ENCODE measurements at places on chromosomes 12 and 14. TPM values are rescaled to one million over a fixed set of nuclear protein-coding genes. Genes with fewer than 3 reads are reported as not detected.
A peak's percentile ranks its signal among the peaks of the same experiment; 100 is the strongest.

- H3K27me3 ChIP-seq = no peaks in the 10 kb centered on the region
- no peak overlapping the region for H3K4me3 ChIP-seq
- H3K4me1 ChIP-seq = no peaks in the 10 kb centered on the region
These were observed 85.7 kb downstream of the CIT start for GRCh38 chr12:119791453-119791852.

DNA sequence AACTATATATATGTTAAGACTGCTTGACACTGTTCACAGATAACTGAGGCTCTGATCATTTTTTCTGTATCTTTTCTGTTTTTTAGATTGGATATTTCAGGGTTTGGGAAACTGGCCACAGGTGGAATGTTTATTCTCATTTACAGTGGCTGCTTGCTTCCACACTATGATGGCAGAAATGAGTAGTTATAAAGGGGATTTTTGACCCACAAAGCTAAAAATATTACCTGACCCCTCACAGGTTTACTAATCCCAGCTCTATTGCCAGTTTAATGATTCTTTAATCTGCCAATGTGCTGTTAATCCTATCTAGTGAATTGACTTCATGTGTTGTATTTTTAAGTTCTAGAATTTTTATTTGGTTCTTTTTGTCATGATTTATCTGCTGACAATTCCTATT is 29.6 kb downstream of the ACADS start:
- DNase-seq = no peak
- no peak overlapping the region for H3K27ac ChIP-seq
- H3K4me3 ChIP-seq = no peak overlapping the region
- peaks cover 12% of the 10 kb centered on the region for H3K36me3 ChIP-seq

DNA sequence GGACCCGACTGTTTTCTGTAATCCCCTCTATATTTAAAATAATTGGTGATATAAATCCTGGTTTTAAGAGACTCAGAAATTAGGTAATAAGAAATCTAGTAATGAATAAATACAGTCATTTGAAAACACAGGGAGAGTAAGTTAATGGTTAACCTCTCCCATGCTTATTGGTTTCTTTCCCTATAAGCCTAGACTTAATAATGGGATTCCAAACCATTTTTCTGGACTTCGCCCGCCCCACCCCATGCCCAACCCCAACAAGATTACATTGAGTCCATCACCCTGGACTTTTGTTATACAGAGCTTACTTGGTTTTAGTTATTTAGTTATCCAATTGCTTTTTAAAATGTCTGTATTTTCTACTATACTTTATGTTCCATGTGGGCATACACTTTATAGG is 98.7 kb downstream of the WIF1 start:
- no peak overlapping the region for H3K4me3 ChIP-seq
- peaks cover 2% of the 10 kb centered on the region for H3K36me3 ChIP-seq
- H3K4me1 ChIP-seq = peaks cover 16% of the 10 kb centered on the region
- H3K27me3 ChIP-seq = peaks cover 27% of the 10 kb centered on the region

GRCh38 chr12:29797565-29798355 is 14.0 kb upstream of the TMTC1 start:
- H3K36me3 ChIP-seq = peaks cover 3% of the 10 kb centered on the region
- peaks cover 25% of the 10 kb centered on the region for H3K4me1 ChIP-seq
- DNase-seq = no peak
- no peak overlapping the region for H3K27ac ChIP-seq
- no peaks in the 10 kb centered on the region for H3K27me3 ChIP-seq

DNA sequence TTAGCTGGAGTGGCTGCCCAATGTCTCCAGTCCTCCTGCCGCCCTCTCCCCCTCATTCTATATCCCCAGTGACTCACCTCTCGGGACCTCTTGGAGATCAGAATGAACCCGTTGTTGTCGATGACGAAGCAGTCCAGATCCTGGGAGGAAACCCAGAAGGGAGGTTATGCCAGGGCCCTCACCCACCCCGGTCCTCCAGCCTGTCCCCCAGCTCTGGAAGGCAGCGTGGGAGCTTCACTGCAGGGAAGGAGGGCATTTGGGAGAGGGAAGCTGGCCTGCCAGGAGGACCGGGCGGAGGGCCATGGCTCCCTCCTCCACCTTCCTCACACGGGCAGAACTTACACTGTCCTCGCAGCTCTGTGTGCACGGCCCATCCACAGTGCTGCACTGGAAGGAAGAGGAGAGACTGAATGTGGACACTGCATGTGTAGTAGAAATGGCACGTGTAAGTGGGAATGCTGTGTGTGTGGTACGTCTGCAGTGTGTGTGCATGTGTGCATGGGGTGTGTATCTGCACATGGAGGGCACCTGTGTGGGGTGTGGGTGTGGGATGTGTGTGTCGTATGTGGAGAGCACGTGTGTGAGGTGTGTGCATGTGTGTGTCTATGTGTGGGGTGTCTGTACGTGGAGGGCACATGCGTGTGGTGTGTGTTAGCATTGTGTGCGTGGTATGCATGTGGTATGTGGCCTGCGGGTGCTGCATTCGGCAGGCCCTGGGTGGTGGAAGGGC is 10.0 kb upstream of the LRTM2 start:
- H3K4me3 ChIP-seq = no peak overlapping the region
- no peaks in the 10 kb centered on the region for H3K36me3 ChIP-seq
- no peaks in the 10 kb centered on the region for H3K4me1 ChIP-seq
- peaks cover 12% of the 10 kb centered on the region for H3K27me3 ChIP-seq
- H3K27ac ChIP-seq = no peak overlapping the region

- H3K27ac ChIP-seq = no peak overlapping the region
- no peaks in the 10 kb centered on the region for H3K4me1 ChIP-seq
- H3K4me3 ChIP-seq = no peak overlapping the region
- peaks cover 6% of the 10 kb centered on the region for H3K36me3 ChIP-seq
These were observed 19.3 kb upstream of the M6PR start for GRCh38 chr12:8968761-8969160.

- H3K27ac ChIP-seq = no peak overlapping the region
- peaks cover 34% of the 10 kb centered on the region for H3K27me3 ChIP-seq
- H3K4me3 ChIP-seq = peak overlapping the region; percentile 56
- no peaks in the 10 kb centered on the region for H3K36me3 ChIP-seq
These were observed 5.5 kb downstream of the BCL11B start for GRCh38 chr14:99266181-99267178.

DNA sequence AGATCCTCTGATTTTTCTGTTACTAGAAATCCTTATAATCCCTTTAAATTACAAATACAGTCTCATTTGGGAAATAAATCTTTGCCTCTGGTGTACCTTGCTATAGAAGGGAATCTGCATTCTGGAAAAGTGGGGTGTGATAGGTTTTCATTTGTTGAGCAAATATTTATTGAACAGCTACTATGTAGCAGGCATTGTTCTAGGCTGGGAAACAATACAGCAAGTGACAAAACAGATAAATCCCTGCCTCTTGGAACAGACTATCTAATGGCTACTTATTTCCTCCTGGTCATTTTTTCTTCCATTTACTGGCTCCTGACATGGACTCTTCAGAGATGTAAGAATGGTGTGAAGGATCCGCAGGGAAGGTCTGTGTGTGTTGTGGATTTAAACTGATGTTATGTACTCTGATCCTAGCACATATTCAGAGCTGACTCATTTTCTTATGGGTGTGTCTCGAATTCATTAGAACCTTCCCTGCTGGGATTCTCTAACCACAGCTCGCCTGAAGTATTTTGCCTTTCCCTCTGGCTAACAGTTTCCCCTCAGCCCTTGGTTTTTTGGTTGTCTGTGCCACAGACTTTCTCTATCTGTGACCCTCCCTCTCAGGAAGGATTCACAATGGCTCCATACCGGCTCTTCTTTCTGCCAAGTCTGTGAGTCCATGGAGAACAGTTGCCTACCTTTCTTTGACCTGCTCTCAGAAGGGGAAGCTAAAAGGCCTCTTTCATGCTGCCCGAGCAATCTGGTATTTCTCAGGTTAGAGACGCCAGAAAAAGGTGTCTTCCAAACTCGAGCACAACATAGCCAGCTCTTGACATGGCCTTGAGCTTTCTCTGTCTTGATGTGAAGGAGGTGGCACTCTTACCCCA is 53.7 kb downstream of the TMTC2 start:
- peaks cover 36% of the 10 kb centered on the region for H3K36me3 ChIP-seq
- peaks cover 13% of the 10 kb centered on the region for H3K4me1 ChIP-seq
- no peak overlapping the region for H3K4me3 ChIP-seq
- H3K27me3 ChIP-seq = no peaks in the 10 kb centered on the region
- no peak overlapping the region for H3K27ac ChIP-seq

GRCh38 chr12:131893605-131894312 is 663 bp upstream of the ULK1 start:
- peaks cover 6% of the 10 kb centered on the region for H3K27me3 ChIP-seq
- H3K36me3 ChIP-seq = no peaks in the 10 kb centered on the region
- H3K4me3 ChIP-seq = peak overlapping the region; percentile 46
- DNase-seq = no peak
- peaks cover 11% of the 10 kb centered on the region for H3K4me1 ChIP-seq

- H3K27ac ChIP-seq = peak overlapping the region; percentile 40
- no peaks in the 10 kb centered on the region for H3K36me3 ChIP-seq
- peak; percentile 55 for DNase-seq
- H3K27me3 ChIP-seq = peaks cover 3% of the 10 kb centered on the region
- H3K4me3 ChIP-seq = peak overlapping the region; percentile 81
These were observed 103.8 kb upstream of the FKBP4 start for GRCh38 chr12:2691006-2691344.

- peaks cover 14% of the 10 kb centered on the region for H3K4me1 ChIP-seq
- DNase-seq = no peak
- H3K27me3 ChIP-seq = peaks cover 20% of the 10 kb centered on the region
- no peak overlapping the region for H3K4me3 ChIP-seq
- H3K36me3 ChIP-seq = no peaks in the 10 kb centered on the region
These were observed 5.8 kb upstream of the AQP2 start for GRCh38 chr12:49944718-49945117.

- peaks cover 17% of the 10 kb centered on the region for H3K4me1 ChIP-seq
- peak overlapping the region; percentile 70 for H3K4me3 ChIP-seq
- peak; percentile 46 for DNase-seq
- peak overlapping the region; percentile 21 for H3K27ac ChIP-seq
- H3K36me3 ChIP-seq = peaks cover 5% of the 10 kb centered on the region
These were observed 4.9 kb upstream of the MTA1 start for GRCh38 chr14:105414456-105415371.

DNA sequence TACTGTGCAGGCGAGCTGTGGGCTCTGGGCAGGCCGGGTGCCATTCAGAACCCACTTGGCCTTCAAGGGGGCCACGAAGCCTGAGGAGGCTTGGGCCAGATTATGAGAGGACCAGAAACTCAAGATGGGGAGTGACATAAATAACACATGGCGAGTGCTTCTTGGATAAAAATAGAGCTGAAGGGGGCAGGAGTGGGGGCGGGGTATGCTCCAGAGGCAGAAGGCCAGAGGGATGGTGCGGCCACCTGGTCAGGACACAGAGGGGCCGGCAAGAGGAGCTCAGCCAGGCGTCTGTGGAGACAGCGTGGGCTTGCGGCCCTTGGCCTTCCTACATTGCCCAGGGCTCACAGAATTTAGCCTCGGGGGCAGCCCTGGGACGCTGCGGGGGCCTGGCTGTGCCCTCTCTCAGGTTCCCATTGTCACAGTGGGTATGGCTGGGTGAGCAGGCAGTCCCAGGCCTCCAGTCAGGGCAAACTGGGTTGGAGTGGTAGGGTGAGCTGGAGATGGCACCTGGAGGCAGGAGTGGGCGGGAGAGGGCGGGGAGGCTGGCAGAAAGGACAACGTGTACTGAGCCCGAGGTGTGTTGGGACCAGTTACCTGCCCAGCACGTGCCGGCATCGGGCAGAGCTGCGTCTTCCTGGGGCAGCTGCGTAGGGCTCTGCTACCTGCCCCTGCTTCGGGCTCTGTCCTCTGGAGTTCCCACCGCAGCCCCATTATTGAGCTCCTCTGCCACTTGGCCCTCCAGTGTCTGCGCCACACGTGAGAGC is 7.4 kb upstream of the SLC25A29 start:
- no peaks in the 10 kb centered on the region for H3K27me3 ChIP-seq
- peaks cover 16% of the 10 kb centered on the region for H3K4me1 ChIP-seq
- H3K4me3 ChIP-seq = no peak overlapping the region
- no peak overlapping the region for H3K27ac ChIP-seq
- H3K36me3 ChIP-seq = no peaks in the 10 kb centered on the region
- no peak for DNase-seq

DNA sequence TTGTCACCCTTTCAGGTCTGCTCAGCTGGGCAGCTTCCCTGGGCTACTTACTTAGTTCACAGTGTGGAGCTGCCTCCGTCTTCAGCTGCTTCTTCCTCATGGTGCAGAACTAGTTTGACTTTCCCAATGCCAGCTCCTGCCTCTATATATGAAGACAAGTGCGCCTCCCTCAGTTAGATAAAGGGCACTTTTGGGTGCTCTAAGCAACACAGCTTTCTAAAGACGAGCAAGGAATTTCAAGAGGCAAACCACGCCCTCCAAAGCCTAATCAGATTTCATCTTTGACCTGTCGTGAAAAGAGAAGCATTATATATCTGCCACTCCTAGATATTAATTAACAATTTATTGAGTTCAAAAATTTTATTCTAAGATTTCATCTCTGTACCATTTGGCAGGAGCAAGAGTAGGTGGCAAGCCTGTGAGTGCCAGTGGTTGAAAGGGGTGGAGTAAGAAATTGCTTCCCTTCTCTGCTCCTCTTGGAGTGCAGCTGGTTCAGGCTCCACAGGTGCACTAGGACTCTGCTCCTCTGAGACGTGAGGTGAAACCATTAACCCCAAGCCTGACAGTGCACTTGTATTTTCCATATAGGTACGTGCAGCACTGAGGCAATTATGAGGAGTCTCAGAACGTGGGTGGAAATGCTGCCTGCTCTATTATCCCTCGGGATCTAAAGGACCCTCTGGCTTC is 2.1 kb upstream of the SLC11A2 start:
- H3K4me3 ChIP-seq = peak overlapping the region; percentile 44
- peaks cover 57% of the 10 kb centered on the region for H3K4me1 ChIP-seq
- H3K27me3 ChIP-seq = no peaks in the 10 kb centered on the region
- H3K27ac ChIP-seq = peak overlapping the region; percentile 95
- DNase-seq = no peak

FGF6 gene
- not detected for total RNA-seq

RAPGEF3 gene
- total RNA-seq = 20.9 TPM

ANO4 gene
- 4.5 TPM for total RNA-seq

PLCZ1 gene
- total RNA-seq = not detected

TNS2 gene
- total RNA-seq = 91.7 TPM

CLEC1B gene
- 0.51 TPM for total RNA-seq

NGB gene
- total RNA-seq = not detected

Measured in mesothelial cell of epicardium (in vitro differentiated cells).